H1 (cell line): ENCODE measurements at places on chromosomes 13 and 19. TPM values are rescaled to one million over a fixed set of nuclear protein-coding genes. Genes with fewer than 3 reads are reported as not detected.

Gene FUZ
- 33.9 and 34.1 TPM in 2 replicates for total RNA-seq

Gene CYP4F12
- not detected in 2 replicates for total RNA-seq

Gene GFY
- 0.93 and 1.1 TPM in 2 replicates for total RNA-seq

Gene KCNN4
- 0.78 and 1.0 TPM in 2 replicates for total RNA-seq

Gene INSL3
- 0.41 and 1.2 TPM in 2 replicates for total RNA-seq

Gene ODAD3
- total RNA-seq = 1.6 and 2.2 TPM in 2 replicates

Gene FUT3
- 0.40 and 0.63 TPM in 2 replicates for total RNA-seq

Gene TJP3
- total RNA-seq = 24.6 and 26.1 TPM in 2 replicates

Gene PNMA8B
- 1.2 and 1.4 TPM in 2 replicates for total RNA-seq

GRCh38 chr19:56955637-56956216 lies 115.2 kb upstream of the PEG3 start:
- no peak overlapping the region for H3K4me3 ChIP-seq
- DNase-seq = no peak
- H3K4me1 ChIP-seq = no peaks in the 10 kb centered on the region
- H3K36me3 ChIP-seq = no peaks in the 10 kb centered on the region
- no peaks in the 10 kb centered on the region for H3K27me3 ChIP-seq
- H3K27ac ChIP-seq = no peak overlapping the region

DNA sequence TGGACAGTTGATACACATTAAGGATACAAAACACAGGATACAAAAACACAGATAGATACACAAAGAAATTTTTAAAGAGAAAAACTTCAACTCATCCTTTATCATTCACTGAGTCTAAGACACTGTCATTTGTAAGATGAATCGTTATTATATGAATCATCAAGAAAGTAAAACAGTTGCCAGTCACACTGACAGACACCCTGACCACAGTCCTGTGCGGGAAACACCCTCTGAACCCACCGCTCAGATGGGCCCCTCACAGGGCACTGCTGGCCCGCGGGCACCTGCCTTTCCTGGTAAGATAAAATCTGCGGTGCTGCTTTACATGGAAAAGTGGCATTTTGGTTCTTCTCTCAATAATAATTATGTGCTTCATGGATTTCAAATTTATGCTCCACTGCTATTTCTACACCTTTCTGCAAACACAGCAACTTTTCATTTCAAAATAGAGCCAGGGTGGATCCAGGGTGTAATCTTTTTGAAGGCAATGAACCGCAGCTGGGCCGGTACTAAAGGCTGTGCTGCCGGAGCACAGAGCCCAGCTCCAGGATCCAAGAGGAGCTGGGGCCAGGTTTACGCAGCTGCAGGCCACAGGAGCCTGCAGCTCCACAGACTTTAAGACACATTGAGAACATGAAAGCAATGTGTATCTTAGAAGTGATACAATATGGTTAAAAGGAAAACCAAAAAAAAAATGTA lies 76.8 kb downstream of the TUBGCP3 start:
- no peak for DNase-seq
- H3K27ac ChIP-seq = no peak overlapping the region
- no peaks in the 10 kb centered on the region for H3K27me3 ChIP-seq
- no peak overlapping the region for H3K4me3 ChIP-seq
- no peaks in the 10 kb centered on the region for H3K4me1 ChIP-seq

GRCh38 chr13:78598966-78599644 lies 4.2 kb downstream of the POU4F1 start:
- H3K36me3 ChIP-seq = no peaks in the 10 kb centered on the region
- H3K27me3 ChIP-seq = peaks cover 77% of the 10 kb centered on the region
- H3K4me1 ChIP-seq = peaks cover 11% of the 10 kb centered on the region

DNA sequence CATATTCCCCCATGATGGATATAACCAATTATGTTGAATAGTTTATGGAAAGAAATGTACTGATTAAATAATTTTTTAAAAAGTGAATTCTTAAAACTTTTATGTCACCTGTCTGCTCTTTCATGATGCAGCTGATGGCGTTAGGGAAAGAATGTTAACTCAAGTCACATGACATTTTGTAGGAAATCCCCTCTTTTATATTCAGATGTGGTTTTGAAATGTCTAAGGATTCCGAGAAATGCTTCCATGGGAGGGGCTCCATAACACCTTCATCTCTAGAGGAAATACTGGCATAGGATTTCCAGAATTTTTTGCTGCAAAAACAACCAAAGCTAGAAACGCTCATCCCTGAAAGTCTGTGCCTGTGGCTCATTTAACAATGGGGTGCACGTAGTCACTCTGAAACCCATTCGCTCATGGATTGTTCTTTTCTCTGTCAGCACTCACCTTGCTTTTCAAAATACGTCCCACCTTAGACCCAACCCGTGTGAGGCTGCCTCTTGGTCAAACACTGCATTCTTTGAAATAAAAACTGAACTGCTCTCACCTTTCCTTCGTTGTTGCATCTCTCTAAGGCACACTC lies 288.9 kb downstream of the SHISA2 start:
- H3K27ac ChIP-seq = no peak overlapping the region
- H3K4me1 ChIP-seq = peaks cover 4% of the 10 kb centered on the region
- no peak overlapping the region for H3K4me3 ChIP-seq
- H3K36me3 ChIP-seq = no peaks in the 10 kb centered on the region

DNA sequence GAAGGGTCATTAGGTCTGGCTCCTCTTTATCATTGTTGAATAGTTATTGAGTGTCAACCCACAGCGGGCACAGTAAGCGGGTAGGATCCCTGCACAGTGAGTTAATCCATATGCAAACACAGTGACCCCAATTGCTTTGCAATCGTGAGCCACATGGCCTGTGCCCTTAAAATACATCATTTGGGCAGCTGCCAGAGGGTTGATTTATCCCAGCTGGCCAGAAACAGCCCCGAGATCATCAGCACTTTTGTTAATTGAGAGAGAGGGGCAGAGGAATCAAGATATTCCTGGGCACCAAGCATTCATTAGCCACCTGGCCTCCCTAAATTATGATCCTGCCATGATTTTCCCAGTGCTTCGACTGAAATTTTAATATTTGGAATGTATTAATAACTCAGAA lies 9.8 kb upstream of the CNMD start:
- no peaks in the 10 kb centered on the region for H3K27me3 ChIP-seq
- no peak for DNase-seq
- no peaks in the 10 kb centered on the region for H3K4me1 ChIP-seq
- no peak overlapping the region for H3K4me3 ChIP-seq
- H3K36me3 ChIP-seq = no peaks in the 10 kb centered on the region
- no peak overlapping the region for H3K27ac ChIP-seq

- H3K27me3 ChIP-seq = no peaks in the 10 kb centered on the region
- H3K4me1 ChIP-seq = no peaks in the 10 kb centered on the region
- peak; percentile 69 for DNase-seq
These were observed 5.9 kb upstream of the CACNG7 start for GRCh38 chr19:53903055-53903680.

- H3K36me3 ChIP-seq = no peaks in the 10 kb centered on the region
- H3K4me1 ChIP-seq = no peaks in the 10 kb centered on the region
- no peaks in the 10 kb centered on the region for H3K27me3 ChIP-seq
- no peak overlapping the region for H3K27ac ChIP-seq
- no peak for DNase-seq
- H3K4me3 ChIP-seq = no peak overlapping the region
These were observed 165.5 kb downstream of the TBC1D4 start for GRCh38 chr13:75316427-75316826.

DNA sequence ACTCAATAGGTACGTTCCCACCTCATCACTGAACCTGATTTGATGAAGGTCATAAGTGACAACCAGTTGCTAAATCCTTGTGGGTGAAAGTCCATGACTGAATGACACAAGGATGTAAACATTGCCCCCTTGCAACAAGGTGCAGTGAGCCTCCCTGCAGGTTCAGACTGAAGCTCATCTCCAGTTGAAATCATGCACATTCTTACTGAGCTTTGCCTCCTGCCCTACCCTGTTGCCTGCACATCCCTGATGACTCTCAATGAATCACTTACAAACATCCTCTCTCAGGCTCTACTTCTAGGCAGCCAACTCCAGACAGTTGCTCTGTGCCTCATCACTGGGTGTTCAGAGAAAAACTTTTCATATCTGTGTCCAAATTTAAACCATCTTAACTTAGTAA lies 42.5 kb upstream of the ARGLU1 start:
- DNase-seq = no peak
- H3K27ac ChIP-seq = no peak overlapping the region
- no peaks in the 10 kb centered on the region for H3K27me3 ChIP-seq
- no peaks in the 10 kb centered on the region for H3K36me3 ChIP-seq

DNA sequence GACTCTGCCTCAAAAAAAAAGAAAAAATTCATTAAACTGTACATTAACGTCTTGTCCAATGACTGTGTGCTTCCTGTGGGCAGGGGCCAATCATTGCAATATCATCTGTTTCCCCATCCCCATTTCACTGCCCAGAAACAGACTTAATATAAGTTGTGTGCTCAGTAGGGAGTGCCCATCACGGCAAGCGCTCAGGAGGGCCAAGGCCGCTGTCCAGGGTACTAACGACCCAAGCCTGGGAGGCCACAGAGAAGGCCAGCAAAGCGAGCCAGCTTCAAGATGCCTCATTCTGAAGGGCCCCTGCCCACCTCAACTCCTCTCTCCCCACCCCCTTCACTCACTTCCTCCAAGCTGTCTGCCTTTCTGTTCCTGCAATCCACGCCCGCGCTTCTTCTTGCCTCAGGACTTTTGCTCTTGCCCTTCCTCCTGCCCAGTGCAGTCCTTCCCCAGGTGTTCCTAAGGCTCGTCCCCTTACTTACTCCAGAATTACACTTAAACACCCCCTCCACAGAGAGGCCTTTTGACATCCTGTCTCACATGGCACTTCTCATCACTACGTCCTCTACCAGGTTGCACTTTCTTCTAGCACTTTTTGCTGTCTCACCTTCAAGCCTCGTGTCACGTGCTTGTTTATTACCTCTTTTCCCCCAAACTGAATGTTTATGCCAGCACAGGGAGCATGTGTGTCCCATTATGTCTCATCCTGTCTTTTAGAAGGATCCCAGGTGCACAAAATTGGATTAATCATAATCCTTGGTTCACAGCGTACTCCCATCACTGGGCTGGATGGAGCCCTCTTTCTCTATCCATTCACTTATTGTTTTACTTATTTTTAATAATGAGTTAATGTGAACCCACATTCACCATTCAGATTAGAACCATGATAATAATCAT lies 11.3 kb upstream of the POU2F2 start:
- H3K27me3 ChIP-seq = peaks cover 2% of the 10 kb centered on the region; the same call in 1 of the 2 replicates
- DNase-seq = peak; percentile 89
- H3K4me1 ChIP-seq = peaks cover 6% of the 10 kb centered on the region; the same call in 1 of the 2 replicates
- H3K4me3 ChIP-seq = no peak overlapping the region

- H3K4me3 ChIP-seq = no peak overlapping the region
- no peak overlapping the region for H3K27ac ChIP-seq
- no peak for DNase-seq
- no peaks in the 10 kb centered on the region for H3K36me3 ChIP-seq
- no peaks in the 10 kb centered on the region for H3K27me3 ChIP-seq
These were observed 289.9 kb downstream of the RFC3 start for GRCh38 chr13:34107806-34108205.

GRCh38 chr19:54392105-54392504 lies 23.2 kb upstream of the TTYH1 start:
- peaks cover 6% of the 10 kb centered on the region for H3K4me1 ChIP-seq
- no peaks in the 10 kb centered on the region for H3K36me3 ChIP-seq
- no peak overlapping the region for H3K27ac ChIP-seq
- DNase-seq = no peak
- peaks cover 2% of the 10 kb centered on the region; the same call in 1 of the 2 replicates for H3K27me3 ChIP-seq

DNA sequence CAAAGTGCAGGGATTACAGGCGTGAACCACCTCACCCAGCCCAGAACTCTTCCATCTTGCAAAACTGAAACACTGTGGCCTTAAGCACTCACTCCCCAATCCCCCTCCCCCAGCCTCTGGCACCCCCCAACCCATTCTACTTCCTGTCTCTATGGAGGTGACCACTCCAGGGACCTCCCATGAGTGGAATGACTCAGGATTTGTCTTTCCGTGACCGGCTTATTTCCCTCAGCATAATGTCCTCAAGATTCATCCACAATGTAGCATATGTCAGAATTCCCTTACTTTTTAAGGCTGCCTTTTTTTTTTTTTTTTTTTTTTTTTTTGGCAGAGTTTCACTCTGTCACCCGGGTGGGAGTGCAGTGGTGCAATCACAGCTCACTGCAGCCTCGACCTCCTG lies 3.6 kb upstream of the F2RL3 start:
- H3K4me1 ChIP-seq = no peaks in the 10 kb centered on the region
- H3K4me3 ChIP-seq = no peak overlapping the region
- no peak overlapping the region for H3K27ac ChIP-seq

DNA sequence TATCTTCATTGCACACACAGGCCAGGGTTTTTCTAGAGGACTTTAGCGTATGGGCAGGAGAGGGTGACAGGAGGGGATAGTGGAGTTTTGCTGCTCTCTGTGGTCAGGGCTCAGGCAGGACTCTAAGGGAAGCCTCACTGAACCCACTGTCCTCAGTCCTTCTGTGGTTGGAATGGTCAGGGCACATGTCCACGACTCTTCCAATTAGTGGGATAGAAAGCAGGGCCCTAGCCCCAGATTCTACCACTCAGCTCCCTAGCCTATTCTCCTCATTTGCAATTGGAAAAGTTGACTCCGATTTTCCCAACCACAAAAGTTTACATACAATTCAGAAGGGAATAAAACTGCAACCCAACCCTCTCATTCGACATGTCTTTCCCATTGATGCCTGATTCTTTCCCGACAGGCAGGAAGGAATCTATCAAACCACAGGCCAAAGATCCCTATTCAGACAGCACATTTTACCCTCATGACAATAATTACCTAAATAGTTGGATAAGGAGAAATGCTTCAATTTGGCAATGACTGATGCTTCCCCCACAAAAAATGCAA lies 38.2 kb downstream of the TGDS start:
- H3K4me1 ChIP-seq = no peaks in the 10 kb centered on the region
- DNase-seq = no peak
- no peaks in the 10 kb centered on the region for H3K36me3 ChIP-seq
- H3K27me3 ChIP-seq = no peaks in the 10 kb centered on the region

DNA sequence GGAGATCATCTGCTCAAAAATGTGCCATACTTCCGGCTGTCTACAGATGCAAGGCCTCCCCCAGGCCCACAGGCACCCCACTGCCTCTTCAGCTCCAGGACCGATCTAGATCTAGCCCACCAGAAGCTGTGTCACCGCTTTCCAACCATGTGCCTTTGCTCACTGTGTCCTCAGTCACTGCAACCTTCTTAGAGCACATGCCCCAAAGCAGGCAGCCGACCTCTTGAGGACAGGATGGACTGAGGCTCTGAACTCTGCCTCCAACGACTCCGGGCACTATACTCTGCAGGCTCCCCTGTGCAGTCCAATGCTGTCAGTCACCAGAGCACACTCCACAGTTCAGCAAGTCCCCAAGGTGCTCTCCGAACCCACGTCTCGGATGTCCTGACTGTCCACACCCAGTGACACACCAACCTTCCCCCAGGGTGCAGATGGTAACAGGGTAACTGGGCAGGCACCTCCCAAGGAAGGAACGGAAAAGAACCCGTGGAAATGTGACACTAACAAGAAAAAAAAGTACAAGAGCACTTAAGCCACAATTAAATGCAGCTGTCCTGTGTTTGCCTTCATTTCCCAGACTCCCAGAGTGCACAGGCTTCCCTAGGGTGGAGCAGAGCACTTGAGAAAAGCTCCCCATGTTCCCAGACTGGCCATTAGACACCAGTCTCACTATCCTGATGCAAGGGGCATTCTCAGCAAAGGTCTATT lies 4.8 kb downstream of the STK24 start:
- H3K4me1 ChIP-seq = peaks cover 23% of the 10 kb centered on the region
- no peak overlapping the region for H3K27ac ChIP-seq
- no peaks in the 10 kb centered on the region for H3K36me3 ChIP-seq
- H3K27me3 ChIP-seq = no peaks in the 10 kb centered on the region
- no peak overlapping the region for H3K4me3 ChIP-seq
